ENCODE measurements at places on chromosomes 6 and 20.

GRCh38 chr20:33710681-33711445, 9.2 kb downstream of the PXMP4 start:
- no peak for DNase-seq

GRCh38 chr6:135412761-135413160, 84.8 kb downstream of the AHI1 start:
- no peak for DNase-seq

GRCh38 chr6:148364056-148364824, 21.6 kb downstream of the SASH1 start:
- no peak for DNase-seq

DNA sequence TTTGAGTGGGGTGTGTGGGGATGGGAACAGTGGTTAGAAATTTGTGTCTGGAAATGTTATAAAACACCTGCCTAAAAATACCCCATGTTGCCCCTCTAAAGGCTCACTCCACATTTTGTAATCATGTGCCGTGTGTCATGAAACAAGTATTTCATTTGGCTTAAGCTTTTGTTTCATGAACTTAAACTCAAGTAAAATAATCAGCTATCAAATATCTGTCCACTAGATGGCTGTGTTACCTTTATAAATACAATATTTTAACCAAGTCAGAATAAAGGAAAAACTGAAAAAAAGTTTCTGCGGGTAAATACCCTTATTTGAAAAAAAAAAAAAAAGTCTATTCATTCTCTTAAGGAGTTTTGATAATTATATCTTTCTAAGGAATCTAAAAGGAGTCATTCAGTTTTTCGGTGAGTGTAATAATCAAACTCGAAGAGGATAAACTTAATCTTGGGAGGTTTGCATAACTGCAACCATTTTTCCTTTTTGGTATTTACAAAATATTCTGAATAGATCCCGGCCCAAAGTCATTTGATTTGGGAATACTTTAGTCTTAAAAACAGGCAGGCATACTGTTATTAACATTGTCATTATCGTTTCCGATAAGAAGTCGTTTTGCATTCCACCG, 29.9 kb upstream of the MTRF1L start:
- no peak for DNase-seq

GRCh38 chr6:41561416-41561815, 15.2 kb downstream of the FOXP4 start:
- DNase-seq = no peak

GRCh38 chr6:45132658-45133294, 195.4 kb upstream of the RUNX2 start:
- DNase-seq = no peak

Data from naive thymus-derived CD4-positive, alpha-beta T cell (primary cell).